Forelimb muscle (tissue), 1 donor: ENCODE measurements at places on chromosomes 7 and 10.

DNA sequence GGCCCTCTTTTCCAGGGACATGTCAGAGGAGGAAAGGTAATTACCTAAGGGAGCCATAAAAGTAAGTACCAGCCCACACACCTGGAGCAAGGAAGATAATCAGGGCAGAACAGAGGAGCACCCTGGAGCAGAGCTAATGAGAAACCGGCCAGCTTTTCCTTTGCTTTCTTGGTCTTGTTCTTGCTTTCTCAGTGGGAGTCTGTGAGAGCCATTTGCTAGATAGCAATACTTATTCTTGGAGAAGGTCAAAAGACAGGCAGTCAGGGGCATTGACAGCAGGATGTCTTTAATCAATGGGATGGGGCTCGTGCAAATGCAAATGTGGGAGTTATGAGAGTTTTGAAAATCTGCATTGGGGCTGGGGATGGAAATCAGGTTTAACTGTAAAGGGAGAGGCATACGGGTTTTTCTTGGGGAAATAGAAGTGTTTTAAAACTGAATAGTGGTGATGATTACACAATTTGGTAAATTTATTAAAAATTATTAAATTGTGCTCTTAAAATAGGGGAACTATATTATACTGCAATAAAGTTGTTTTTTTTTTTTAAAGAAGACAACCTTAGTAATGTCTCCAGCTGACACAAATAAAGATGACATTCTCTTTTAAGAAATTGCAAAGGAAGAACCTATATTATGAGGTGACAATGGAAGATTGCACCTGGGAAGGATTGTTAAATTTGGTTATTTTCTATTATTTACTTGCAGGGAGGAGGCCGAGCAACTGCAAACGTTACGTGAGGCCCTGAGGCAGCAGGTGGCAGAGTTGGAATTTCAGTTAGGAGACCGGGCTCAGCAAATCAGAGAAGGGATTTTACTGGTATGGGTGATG, 35.6 kb upstream of the PPP1R17 start:
- no peak for DNase-seq

- DNase-seq: no peak
These were observed 42.3 kb upstream of the FOXI2 start for GRCh38 chr10:127694580-127695193.

- no peak for DNase-seq
These were observed 215.7 kb downstream of the SNX10 start for GRCh38 chr7:26507108-26507987.

DNA sequence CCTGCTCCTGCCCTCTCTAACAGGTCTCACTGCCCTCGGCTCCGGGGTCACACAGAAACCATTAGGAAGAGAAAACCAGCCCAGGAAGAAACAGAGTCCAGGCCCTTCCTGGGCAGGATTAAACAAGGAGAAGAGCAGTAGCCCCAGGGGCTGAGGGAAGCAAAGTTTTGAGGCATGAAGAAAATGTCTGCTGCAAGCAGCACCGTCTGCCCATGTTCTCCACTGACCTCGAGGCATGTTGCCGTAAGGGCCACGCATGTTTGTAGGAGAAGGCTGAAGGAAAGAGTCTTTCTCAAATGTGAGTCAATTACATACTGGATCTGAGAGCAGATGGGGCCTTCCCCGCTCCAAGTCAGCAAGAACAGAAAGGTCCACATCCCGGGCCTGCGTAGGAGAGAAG, 4.2 kb downstream of the ZNF746 start:
- DNase-seq: no peak

DNA sequence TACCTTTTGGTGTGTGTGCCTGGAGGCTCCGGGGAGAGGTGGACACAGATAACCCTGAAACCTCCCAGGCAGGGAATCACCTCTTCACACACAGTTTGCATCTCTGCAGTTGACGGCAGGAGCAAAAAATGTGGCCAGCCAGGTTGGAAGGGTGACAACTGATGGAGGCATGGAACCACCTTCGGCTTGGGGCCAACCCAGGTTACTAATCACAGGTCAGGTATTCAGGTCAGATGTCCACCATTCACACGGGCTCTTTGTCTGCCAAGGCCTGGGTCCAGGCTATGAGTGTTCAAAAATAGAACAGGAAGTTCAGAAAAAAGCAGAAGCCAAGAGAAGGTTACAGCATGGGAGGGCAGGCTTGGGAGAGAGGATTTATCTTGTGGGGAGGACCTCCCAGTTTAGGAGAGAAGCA, 137.2 kb upstream of the EFCAB10 start:
- DNase-seq: no peak

DNA sequence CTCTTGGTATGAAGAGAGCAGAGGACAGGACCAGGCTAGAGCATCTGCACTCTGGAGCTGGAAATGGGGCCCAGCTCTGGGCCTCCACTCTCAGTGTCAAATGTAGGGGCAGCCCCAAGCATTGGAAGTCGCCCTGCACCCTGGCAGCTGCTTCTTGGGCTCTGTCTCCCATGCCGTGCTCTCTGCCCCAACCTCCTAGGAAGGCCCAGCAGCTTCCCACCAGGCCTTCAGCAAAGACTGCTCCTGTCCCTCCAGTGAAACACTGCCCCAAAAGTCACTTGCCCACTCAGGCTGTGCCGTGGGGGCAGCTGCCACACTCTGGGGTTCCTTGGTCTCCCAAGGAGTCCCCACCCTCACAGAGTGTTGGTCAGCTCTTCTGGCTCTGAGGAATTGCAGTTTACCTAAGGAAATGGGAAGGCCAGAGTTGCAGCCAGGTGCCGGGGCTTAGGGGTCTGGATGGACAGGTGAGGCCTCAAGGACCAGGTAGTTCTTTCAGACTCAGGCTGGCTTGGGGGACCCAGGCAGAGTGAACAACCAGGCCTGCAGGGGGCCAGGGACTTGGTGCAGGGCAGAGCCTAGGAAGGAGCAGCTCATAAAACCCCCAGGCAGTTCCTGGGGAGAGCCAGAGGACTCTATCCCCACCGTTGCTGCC, 9.4 kb upstream of the OPN4 start:
- DNase-seq: no peak

- DNase-seq: no peak
These were observed 179.8 kb downstream of the NXPH1 start for GRCh38 chr7:8613191-8613590.

DNA sequence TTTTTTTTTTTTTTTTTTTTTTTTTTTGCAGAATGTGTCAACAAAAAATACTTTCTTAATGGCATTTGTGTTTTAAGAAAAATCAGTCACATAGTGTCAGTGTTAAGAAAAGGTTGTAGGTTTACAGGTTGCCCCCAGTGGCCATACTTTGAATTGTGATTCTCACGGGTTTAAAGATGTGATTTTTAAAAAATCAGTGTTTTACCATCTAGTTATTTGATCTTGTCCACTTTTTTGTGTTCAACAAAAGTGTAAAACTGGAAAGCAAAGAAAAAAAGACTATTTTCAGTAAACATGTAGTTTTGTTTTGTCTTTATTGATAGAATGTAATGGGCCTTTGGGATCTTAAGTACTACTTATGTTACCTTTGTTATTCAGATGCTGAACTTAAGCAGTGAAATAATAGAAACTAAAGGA, 25.7 kb downstream of the SUV39H2 start:
- no peak for DNase-seq

- DNase-seq: no peak
These were observed 90.7 kb downstream of the LRRC4 start for GRCh38 chr7:127940381-127941160.

GRCh38 chr10:89515031-89515841, 20.2 kb downstream of the SLC16A12 start:
- no peak for DNase-seq

DNA sequence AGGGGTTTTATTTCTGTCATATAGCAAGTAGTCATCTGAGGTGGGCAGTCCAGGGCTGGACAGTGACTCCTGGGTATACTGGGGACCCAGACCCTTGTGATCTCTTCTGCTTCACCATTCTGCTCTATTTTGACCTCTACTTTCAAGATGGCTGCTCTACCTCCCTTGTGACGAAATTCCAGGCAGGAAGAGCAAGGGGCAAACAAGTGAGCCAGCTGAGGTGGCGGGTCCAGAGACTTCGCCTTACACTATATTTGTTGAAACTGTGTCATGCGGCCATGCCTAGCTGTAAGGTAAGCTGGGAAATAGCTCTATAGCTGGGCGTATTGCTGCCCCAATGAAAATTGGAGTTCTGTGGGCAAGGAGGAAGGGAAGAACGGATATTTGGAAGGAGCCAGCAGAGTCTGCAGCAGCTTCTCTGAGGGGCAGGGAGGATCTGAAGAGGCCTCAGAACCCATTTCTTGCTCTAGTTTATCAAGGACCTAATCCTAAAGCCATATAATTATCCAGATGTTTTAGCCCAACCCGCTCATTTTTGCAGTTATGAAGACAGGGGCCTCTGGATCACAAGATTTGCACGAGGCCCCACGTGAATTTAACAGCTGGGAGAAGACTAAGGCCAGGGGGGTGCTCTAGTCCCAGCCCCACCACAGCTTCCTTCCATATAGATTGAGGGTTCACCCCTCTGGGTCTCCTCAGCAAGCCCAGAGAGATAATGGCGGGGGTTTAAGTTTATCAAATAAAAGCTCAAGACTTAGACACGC, 7.7 kb upstream of the CPA1 start:
- DNase-seq: no peak

GRCh38 chr7:55028011-55028410, 9.2 kb downstream of the EGFR start:
- DNase-seq: no peak

GRCh38 chr7:20217193-20217948, at the start of gene MACC1:
MACC1 (minus strand) TSS chr7:20217384; CDS start chr7:20161862, 55,522 bp downstream.
- DNase-seq: no peak

- DNase-seq: no peak
These were observed 951 bp downstream of the ELOVL3 start for GRCh38 chr10:102227050-102227449.

DNA sequence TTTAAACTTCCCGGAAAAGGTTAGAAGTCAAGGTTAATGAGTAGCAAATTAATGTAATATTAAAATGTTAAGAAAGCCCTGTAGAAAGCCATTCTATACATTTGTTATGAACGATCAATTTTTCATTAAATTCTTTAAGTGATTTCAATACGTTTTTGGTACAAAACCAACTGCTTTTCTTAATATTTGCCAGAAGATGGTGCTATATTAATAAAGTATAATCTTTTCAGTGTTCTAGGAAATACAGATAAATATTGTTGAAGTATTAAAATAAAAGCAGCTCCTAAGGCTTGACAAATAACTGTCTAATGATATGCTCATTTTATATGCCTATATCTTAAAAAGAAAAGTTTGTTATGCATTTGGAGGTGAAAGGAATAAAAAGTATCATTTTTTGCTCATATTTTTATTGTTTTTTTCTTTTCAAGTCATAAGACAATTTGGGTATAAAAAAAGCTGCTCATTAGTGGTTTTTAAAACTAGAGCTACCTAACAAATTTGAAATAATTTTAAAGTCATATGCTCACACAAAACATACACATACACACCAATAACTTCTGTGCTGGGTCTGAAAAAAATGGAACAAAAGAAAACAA, 130.3 kb upstream of the POT1 start:
- no peak for DNase-seq

DNA sequence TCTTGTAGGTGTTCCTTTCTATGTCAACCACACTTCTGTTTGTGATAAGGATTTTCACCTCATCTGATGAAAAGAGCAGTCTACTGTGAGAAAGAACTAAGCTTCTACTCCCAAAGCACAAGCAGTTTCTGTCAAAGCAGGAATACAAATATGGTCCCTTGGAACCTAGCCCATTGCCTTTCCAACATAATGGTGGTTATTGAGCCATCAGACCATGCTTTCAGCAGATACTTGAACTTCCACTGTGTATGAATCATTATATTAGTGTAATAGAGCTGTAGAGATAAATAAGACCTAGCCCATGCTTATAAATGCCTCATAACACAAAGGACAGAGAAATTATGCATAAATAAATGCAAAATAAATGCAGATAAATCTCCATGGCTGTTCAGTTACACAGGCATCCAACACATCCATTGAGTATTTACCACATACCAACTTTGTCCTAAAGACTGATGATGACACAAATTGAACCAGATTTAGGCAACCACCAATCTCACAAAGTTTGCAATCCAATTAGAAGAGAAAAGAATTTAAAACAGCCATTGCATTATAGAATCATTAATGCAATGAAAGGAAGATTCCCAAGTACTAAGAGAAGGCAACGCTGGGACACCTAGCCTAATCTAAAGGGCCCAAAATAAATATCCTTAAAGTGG, 729.4 kb upstream of the C7orf33 start:
- no peak for DNase-seq

GRCh38 chr10:89524279-89524678, 11.1 kb downstream of the SLC16A12 start:
- DNase-seq: no peak

DNA sequence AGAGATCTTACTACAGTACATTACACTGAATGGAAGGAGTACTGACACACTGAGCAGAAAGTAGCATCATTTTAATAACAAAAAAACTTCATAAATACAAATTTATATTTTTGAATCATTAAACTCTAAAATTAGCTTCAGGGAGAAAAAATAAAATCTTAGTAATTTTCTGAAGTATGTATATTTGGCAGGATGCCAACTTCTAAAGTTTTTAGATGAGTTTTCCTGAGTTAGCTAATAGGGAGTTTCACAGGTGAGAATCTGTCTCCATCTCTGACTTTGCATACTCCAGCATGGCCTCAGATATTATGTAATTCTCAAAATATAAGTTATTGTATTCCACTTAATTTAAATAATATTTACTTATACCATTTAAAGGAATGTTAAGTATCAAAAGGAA, 673.2 kb upstream of the PCDH15 start:
- no peak for DNase-seq

DNA sequence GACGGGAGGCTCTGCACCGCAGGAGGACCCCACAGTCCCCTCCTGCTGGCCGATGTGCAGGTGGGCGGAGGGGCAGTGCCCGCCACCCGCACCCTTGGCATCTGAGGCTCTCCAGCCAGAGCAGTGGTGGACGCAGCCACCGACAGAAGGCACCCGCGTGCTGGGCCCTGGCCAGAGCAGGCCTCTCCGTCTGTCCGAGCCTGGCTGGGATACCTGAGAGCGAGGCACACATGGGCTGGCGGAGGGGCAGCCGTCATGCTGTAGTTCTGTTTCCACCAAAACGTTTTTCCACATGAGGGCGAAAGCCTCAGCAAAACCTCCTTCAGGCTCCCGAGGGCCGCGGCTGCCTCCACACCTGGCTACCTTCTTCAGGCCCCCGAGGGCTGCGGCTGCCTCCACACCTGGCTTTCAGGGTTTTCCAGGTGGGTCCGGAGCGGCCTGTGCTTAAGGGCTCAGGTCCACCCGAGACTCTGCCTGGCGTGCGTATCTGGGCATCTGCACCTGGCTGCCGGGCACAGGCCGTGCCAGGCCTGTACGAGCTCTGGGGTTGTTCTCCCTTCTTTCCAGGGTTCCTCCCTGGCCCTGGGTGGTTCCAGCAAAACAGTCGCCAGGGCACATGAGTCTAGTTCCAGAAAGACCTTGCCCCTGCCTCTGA, 115.5 kb downstream of the INPP5A start:
- DNase-seq: no peak

DNA sequence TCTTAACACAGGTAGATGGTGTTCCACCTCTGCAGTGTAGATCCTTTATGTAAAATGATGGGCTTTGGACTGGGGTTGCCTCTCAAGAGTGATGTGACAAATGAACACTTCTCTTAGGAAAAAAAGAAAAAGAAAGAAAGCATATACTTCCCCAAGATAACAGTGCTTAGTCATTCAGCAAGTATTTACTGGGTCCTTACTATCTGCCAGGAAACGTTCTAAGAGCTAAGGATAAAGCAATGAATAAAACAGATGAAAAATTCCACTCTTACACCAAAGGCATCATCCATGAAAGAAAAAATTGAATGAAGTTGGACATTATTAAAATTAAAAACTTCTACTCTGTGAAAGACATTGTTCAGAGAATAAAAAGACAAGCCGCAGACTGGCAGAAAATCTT, 177.3 kb downstream of the C7orf25 start:
- no peak for DNase-seq

- peak; percentile 6 for DNase-seq
These were observed 1.8 kb downstream of the PNLIPRP3 start for GRCh38 chr10:116429288-116429977.
